ENCODE measurements at places on chromosomes 6 and 20.
A peak's percentile ranks its signal among the peaks of the same experiment; 100 is the strongest.

DNA sequence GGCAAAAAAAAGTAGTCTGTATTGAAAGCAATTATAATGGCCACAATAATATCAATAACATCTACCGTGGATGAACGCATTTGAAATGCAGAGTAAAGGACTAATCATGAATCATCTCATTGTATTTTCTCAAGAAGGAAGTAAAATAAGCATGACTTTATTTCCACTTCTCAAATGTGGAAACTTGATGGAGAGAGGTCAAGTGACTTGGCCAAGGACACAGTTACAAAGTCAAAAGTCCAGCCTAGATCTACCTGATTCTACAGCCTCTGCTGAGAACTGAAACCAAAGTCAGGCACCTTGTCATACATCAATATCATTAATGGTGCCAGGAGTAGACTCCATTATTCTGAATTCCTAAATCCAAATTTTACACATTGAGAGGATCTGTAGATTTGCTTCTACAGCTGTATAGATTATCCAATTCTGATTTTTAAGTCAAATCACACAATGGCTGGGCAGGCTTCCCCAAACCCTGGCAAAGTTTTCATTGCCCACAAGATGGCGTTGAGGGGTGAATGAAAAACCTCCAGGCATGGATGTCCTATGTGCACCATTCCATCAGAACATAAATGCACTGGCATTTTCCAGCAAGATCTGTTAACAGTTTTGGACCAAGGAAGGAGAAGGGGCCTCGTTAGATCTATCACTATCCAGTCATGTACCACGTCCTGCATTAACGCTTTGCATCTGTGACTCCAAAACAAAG lies 423.1 kb downstream of the MAFB start:
- no peak for DNase-seq

GRCh38 chr6:41546866-41547798 lies 951 bp downstream of the FOXP4 start:
- no peak for DNase-seq

- DNase-seq, result no peak
Observed at GRCh38 chr6:40807484-40807883, 220.3 kb upstream of the LRFN2 start.

GRCh38 chr6:42726485-42727086 lies 4.2 kb upstream of the PRPH2 start:
- DNase-seq, result peak; percentile 78

- no peak for DNase-seq
Observed at GRCh38 chr6:105459864-105460263, 57.0 kb upstream of the PREP start.

DNA sequence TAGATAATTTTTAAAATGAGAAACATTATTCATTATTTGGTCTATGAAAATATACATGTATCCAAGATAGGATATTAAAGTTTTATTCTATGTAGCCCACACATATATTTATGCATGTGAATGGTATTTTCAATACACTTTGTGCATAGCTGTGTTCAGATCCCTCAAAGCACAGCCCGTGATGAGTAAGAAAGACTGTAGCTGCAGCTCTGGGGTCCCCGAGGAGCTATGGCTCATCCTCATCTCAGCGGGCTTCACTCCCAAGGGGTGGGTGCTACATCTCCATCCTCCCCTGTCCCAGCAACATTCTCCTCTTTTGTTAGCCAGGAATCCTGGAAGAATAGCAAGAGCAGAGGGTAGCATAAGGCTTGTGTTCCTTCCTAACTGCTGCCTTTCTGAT lies 130.8 kb downstream of the SAMD5 start:
- DNase-seq, result no peak

DNA sequence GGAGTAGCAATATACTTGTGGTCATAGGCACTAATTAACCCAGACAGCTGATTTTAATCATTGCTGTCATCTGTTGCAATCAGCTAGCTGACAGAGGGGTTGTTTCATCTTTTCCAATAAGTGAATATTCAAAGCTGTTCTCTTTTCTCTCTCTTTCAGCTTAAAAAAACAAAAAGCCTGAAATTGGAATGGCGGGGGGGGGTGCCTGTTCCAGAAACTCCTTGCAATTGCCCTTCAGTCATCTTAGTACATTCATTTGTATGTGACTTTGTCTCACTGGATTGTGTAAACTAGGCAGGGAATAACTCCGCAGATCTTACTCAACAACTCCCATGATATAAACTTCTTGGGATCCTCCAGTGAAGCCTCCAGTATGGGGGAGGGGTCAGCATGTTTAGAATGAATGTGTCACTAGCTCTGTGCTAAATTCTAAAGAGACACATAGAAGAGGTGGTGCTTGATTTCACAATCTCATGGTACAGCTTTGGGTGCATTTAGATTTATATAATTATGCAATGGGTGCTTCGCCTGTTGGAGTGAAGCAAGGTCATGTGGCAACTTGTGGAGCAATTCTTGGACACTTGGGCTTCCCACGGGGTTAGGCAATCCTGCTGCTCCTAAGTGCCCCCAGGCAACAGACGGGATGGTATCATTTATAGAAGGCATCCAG lies 40.1 kb downstream of the SLC24A3 start:
- peak; percentile 63 for DNase-seq

DNA sequence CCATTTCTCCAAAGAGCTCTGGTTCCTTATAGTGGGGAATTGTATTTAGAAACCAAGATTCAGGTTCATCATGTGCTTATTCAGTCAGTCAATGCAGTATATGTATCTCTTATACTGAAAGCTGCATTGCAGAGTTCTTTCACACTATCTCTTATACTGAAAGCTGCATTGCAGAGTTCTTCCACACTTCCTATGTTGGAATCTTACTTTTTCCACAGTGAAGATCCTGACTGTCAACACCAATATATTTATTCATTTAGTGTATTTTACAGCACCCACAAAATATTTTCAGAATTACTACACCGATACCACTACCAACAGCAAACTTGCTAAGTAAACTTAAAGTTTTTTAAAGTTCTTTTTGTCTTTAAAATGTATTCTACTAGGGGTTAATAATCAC lies 349.3 kb upstream of the MMS22L start:
- DNase-seq, result peak; percentile 59

GRCh38 chr6:110188791-110189190 lies 8.6 kb downstream of the CDC40 start:
- DNase-seq, result no peak

DNA sequence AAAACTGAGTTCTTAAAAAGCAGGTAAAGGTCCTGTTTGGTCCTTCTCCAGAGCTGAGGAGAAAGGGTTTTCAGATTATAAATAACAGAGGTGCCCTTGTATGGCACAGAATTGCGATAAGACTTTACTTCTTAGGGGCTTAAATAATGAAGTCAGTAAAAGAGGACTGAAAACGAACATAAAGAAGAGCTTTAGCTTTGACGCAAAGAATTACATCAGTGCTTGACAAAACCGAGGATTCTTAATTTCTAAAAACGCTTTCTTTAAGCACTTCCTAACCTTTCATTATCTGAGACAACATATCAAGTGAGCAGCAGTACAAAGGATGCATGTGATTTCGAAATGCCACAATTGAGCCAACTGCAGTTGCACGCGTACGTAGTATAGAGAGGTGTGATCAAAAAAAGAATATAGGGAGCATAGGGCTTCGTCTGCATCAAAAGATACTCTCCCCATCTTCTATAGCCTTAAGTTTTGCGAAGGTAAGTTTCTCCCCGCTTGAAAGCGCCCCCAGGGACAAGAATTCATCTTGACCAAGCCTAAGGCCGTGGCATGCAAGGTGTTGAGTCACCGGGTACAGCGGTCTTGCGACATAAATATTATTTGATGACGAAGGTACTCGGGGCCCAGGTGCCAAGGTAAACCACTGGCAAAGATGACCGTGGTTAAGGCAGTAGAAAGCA lies 778 bp upstream of the LOC128125822 start:
- no peak for DNase-seq

DNA sequence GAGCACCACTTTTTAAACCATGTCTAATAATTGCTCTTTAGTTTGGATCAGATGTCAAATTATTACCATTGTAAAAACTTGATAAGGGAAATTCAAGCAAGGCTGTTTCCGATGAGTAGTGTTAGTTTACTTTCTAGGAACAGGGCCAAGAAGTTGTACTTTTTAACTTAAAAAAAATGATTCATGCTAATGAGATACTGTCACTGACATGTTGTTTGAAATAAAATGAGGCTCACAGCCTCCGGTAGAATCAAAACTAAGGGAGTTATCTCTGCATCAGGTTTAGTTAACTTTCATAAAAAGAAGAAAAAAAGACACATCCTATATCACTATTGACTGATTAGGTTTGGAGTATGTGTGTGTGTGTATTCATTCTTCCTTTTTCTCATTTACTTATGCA lies 55.2 kb upstream of the SUPT3H start:
- DNase-seq, result no peak

DNA sequence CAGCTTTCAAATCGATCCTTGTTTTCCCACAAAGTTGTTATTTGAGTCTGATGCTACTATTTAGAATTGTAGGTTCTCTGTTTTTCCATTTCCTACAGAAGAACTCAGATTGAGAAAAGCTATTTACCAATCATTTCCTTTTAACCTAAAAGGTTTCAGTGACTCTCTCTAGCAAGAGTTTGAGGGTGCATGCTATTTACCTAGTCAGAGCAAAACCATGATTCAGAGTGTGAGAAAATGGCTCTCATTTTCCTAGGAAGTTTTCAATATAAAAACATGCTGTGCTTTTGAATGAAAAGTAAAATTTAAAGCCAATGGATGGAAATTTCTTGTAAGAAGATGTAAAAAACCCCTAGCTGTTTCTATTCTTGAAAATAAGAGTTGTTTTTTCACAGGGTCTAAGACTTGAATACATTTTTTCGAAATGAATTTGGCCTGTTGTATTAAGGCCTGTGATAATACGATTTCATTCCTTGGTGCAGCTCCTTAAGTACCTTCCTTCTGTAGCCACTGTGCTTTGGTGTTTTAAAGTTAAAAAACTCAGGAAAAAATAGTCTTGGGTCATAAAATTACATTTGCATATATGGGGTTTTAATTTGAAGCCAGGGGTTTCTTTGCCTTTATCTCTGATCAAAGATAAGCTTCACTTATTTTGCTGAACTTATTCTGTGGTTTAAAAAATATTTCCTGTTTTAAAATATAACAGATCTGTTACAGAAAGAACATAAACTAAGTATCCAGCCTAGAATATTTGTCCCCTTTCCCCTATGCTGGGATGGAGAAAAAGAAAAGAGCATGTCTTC lies 18.0 kb upstream of the RSPH3 start:
- DNase-seq, result no peak

DNA sequence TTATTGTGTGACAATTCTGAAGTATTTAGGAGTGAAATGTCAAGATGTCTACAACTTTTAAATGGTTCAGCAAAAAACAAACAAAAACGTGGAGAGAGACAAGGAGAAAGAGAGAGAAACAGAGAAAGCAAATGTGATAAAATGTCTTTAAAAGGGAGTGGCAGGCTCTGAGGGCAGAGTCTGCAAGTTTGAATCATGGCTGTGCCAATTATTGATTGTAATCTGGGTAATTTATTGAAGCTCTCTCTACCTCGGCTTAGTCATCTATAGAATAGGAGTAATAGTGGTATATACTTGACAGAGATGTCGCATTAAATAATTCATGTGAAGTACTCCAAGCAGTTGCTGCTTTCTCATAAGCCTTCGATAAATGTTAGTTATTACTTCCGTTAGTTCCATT lies 61.3 kb upstream of the ARID1B start:
- no peak for DNase-seq
